H9 (cell line): ENCODE measurements at places on chromosomes 2 and 18. TPM values are rescaled to one million over a fixed set of nuclear protein-coding genes. Genes with fewer than 3 reads are reported as not detected.

DIS3L2 gene
- total RNA-seq = 28.1 and 28.2 TPM in 2 replicates

GALNT5 gene
- total RNA-seq = 0.13 and 0.17 TPM in 2 replicates

AQP12B gene
- not detected in 2 replicates for total RNA-seq

KIAA2012 gene
- not detected in 2 replicates for total RNA-seq

MC4R gene
- not detected in 2 replicates for total RNA-seq

RFX8 gene
- total RNA-seq = 0.22 and 0.57 TPM in 2 replicates

AMER3 gene
- 0.59 TPM in 2 replicates for total RNA-seq

CCDC121 gene
- 1.2 and 1.6 TPM in 2 replicates for total RNA-seq
